ENCODE measurements at places on chromosomes 7 and 10.
A peak's percentile ranks its signal among the peaks of the same experiment; 100 is the strongest.

DNA sequence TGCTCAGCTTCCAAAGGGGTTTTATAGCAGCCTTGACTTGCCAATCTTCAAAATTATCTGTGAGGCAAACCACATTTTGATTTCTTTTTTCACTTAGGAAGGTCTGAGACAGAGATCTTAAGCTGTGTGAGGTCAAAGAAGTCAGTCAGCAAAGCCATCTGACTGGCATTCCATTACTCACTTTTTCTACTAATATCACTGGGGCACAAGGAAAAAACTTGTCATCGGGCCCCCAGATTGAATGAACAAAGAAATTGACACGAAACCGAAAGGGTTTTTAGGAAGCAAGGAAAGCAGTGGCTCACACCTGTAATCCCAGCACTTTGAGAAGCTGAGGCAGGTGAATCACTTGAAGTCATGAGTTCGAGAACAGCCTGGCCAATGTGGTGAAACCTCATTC lies 78.5 kb upstream of the FRMD4A start:
- peaks cover 5% of the 10 kb centered on the region for H3K27me3 ChIP-seq
- H3K4me1 ChIP-seq: peaks cover 11% of the 10 kb centered on the region
- H3K4me3 ChIP-seq: no peak overlapping the region

DNA sequence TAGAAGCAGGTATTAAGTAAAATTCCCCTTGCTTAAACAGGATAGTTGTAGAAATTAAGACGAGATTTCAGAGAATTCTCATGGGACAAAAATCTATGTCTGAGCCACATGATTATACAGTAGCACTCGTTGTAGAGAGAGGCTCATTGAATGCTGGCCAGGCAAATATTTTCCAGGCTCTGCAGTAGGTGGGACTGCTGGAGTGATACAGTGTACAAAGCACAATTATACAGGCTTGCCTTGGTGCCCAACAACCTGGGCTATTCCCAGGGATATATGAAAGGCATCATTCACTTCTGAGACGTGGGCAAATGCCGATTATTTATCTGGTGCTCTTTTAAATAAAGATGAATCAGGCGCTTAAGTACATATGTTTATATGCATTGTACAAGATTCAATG lies 380.6 kb downstream of the PHTF2 start:
- no peak overlapping the region for H3K27ac ChIP-seq
- H3K4me1 ChIP-seq: no peaks in the 10 kb centered on the region
- peaks cover 8% of the 10 kb centered on the region for H3K27me3 ChIP-seq
- no peak for DNase-seq
- no peak overlapping the region for H3K4me3 ChIP-seq
- no peaks in the 10 kb centered on the region for H3K36me3 ChIP-seq

DNA sequence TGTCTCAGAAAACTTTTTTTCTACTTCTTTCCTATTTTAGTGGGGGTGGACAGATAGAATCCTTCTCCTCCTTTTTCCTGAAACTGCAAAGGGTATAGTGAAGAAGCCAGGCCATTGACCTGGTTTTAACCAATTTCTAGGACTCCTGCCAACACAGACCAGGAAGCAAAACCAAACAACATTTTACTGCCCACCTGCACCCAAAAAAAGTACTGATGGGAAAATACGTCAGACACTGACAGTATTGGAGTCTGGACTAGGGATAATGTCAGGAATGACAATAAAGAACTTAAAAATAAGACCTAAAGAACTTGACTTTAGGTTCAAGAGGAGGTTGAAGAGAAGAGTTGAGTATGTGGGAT lies 5.0 kb upstream of the STEAP4 start:
- no peak overlapping the region for H3K4me3 ChIP-seq
- peaks cover 3% of the 10 kb centered on the region for H3K4me1 ChIP-seq
- H3K27ac ChIP-seq: no peak overlapping the region

GRCh38 chr10:69480068-69480412 lies 28.8 kb downstream of the TSPAN15 start:
- H3K4me1 ChIP-seq: no peaks in the 10 kb centered on the region
- no peaks in the 10 kb centered on the region for H3K36me3 ChIP-seq
- no peak overlapping the region for H3K27ac ChIP-seq
- no peaks in the 10 kb centered on the region for H3K27me3 ChIP-seq

DNA sequence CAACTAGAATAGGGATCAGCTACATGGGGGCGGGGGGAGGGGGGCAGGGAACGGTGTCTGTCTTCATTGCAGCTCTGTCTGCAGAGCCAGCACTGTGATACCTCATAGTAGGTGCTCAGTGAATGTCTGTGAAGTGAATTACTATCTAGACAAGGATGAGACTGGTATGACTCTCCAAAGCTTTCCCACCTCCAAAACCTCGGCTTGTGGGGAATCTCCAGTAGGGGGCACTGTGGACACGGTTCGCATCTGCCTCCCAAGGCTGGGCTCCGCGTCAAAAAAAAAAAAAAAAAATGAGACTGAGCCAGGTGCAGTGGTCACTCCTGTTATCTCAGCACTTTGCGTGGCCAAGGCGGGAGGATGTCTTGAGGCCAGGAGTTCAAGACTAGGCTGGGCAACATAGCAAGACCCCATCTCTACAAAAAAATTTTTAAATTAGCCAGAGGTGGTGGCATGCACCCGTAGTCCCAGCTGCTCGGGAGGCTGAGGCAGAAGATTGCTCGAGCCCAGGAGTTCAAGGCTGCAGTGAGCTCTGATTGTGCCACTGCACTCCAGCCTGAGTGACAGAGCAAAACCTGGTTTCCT lies 9.6 kb downstream of the TRIM56 start:
- peaks cover 3% of the 10 kb centered on the region for H3K4me1 ChIP-seq
- H3K27me3 ChIP-seq: no peaks in the 10 kb centered on the region
- peak; percentile 51 for DNase-seq
- peaks cover under 1% of the 10 kb centered on the region for H3K36me3 ChIP-seq
- H3K27ac ChIP-seq: no peak overlapping the region

- no peaks in the 10 kb centered on the region for H3K36me3 ChIP-seq
- no peak overlapping the region for H3K27ac ChIP-seq
- no peak overlapping the region for H3K4me3 ChIP-seq
- no peak for DNase-seq
Observed at GRCh38 chr10:775245-776075, 86.0 kb upstream of the DIP2C start.

DNA sequence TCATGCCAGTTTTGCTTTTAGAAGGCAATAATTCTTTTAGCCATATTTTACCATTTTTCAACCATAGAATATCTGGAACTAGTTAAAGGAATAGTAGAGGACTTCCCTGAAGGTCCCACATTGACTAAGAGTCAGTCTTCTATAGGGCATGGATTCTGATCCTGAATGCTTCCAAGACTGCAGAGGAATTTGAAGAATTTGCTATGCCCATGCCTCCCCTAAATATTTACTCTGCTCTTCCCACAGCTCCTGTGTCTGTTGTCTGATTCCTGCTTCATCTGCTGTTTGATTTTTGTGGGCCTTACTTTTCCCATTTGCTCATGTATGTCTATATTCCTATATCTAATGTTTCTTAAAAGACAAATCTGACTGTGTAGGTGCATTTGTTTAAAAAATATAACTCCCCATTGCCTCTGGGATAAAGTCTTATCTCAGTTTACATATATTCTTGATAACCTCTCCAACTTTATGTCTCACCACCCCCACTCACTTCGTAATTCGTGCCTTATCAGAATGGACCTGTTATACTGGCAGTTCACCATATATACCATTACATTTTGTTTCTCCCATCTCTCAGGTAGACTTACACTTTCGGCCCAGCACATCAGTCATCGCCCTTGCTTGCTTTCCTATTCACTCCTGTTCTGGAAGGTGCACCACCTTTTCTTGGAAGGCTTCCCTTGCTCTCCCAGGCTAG lies 33.9 kb downstream of the LRRC4 start:
- no peak overlapping the region for H3K27ac ChIP-seq
- no peaks in the 10 kb centered on the region for H3K4me1 ChIP-seq
- H3K36me3 ChIP-seq: peaks cover 28% of the 10 kb centered on the region
- no peaks in the 10 kb centered on the region for H3K27me3 ChIP-seq
- DNase-seq: no peak

DNA sequence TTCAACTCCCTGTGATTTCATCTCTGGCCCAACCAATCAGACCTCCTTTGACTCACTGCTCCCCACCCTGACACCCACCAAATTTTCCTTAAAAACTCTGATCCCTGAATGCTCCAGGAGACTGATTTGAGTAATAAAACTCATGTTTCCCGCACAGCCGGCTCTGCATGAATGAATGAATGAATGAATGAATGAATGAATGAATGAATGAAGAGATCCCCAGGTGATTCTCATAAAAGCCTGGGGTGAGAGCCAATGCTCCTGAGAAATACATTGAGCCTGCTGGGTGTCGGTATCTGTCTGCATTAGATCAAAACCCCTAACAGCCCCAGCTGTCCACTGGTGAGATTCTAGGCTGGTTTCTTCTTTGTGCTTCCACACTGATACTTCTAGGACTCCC lies 58.7 kb downstream of the HTR7 start:
- no peak overlapping the region for H3K27ac ChIP-seq
- no peak overlapping the region for H3K4me3 ChIP-seq
- H3K4me1 ChIP-seq: no peaks in the 10 kb centered on the region
- H3K36me3 ChIP-seq: no peaks in the 10 kb centered on the region

DNA sequence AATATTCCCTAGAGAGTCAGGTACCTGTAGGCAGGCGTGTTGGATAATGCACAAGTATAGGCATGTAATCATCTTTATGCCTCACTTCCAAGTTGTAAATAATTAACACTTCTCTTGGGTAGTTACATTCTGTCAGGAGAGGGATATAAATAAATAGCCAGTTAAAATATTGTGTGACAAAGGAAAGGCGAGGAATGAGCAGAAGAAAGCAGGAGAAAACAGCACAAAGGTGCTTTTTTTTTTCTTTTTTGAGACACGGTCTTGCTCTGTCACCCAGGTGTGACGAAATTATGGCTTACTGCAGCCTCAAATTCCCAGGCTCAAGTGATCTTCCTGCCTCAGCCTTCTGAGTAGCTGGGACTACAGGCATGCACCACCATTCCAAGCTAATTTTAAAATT lies 99.2 kb upstream of the LYZL2 start:
- no peaks in the 10 kb centered on the region for H3K36me3 ChIP-seq
- H3K4me1 ChIP-seq: peaks cover 7% of the 10 kb centered on the region
- DNase-seq: no peak
- no peak overlapping the region for H3K27ac ChIP-seq

DNA sequence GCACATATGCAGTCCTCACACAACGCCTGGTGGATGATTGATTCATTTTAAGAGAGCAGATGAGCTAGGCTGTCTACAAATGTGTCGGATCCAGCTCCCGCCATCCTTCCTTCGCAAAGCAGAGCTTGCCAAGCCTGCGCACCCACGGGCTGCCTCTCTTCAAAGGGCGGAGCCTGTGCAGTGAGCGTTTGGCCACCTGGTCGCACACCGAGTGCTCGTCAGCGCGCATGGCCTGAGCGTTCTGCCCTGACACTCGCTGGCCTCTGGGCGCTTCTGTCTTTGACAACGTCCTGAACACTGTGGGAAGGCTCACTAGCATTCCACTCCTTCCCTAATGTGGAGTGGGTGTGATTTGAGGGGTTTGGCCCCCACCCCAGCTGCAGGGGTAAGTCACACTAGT lies 47.1 kb upstream of the TMEM72 start:
- no peak overlapping the region for H3K27ac ChIP-seq
- peaks cover 26% of the 10 kb centered on the region for H3K27me3 ChIP-seq
- no peaks in the 10 kb centered on the region for H3K36me3 ChIP-seq
- DNase-seq: no peak

GRCh38 chr10:7956508-7956907 lies 98.0 kb upstream of the GATA3 start:
- no peaks in the 10 kb centered on the region for H3K27me3 ChIP-seq
- H3K4me3 ChIP-seq: no peak overlapping the region
- DNase-seq: no peak
- H3K36me3 ChIP-seq: no peaks in the 10 kb centered on the region

GRCh38 chr7:106060394-106060920 lies 51.7 kb downstream of the SYPL1 start:
- H3K4me3 ChIP-seq: no peak overlapping the region
- H3K27me3 ChIP-seq: no peaks in the 10 kb centered on the region
- H3K27ac ChIP-seq: no peak overlapping the region

GRCh38 chr10:79028056-79028430 lies 40.7 kb upstream of the ZMIZ1 start:
- peaks cover 42% of the 10 kb centered on the region for H3K4me1 ChIP-seq
- no peak for DNase-seq

- peaks cover 5% of the 10 kb centered on the region for H3K27me3 ChIP-seq
- no peaks in the 10 kb centered on the region for H3K36me3 ChIP-seq
- no peak overlapping the region for H3K4me3 ChIP-seq
- H3K27ac ChIP-seq: no peak overlapping the region
- no peaks in the 10 kb centered on the region for H3K4me1 ChIP-seq
- DNase-seq: no peak
Observed at GRCh38 chr10:125936331-125936730, 40.0 kb downstream of the FANK1 start.

- H3K27me3 ChIP-seq: no peaks in the 10 kb centered on the region
- DNase-seq: no peak
- H3K27ac ChIP-seq: no peak overlapping the region
- H3K4me3 ChIP-seq: no peak overlapping the region
- H3K4me1 ChIP-seq: no peaks in the 10 kb centered on the region
Observed at GRCh38 chr7:149544028-149544427, 46.4 kb upstream of the ZNF746 start.

- H3K36me3 ChIP-seq: no peaks in the 10 kb centered on the region
- H3K4me3 ChIP-seq: no peak overlapping the region
- no peak overlapping the region for H3K27ac ChIP-seq
Observed at GRCh38 chr10:92761571-92761970, 71.8 kb downstream of the HHEX start.
